Naive thymus-derived CD8-positive, alpha-beta T cell (primary cell): ENCODE measurements at places on chromosomes 5 and 9. TPM values are rescaled to one million over a fixed set of nuclear protein-coding genes. Genes with fewer than 3 reads are reported as not detected.
A peak's percentile ranks its signal among the peaks of the same experiment; 100 is the strongest.

GRCh38 chr5:55694152-55694830 lies 17.8 kb downstream of the SLC38A9 start:
- peak; percentile 6 for DNase-seq

GRCh38 chr5:171680485-171680884 lies 105.1 kb upstream of the SMIM23 start:
- DNase-seq, result no peak

DNA sequence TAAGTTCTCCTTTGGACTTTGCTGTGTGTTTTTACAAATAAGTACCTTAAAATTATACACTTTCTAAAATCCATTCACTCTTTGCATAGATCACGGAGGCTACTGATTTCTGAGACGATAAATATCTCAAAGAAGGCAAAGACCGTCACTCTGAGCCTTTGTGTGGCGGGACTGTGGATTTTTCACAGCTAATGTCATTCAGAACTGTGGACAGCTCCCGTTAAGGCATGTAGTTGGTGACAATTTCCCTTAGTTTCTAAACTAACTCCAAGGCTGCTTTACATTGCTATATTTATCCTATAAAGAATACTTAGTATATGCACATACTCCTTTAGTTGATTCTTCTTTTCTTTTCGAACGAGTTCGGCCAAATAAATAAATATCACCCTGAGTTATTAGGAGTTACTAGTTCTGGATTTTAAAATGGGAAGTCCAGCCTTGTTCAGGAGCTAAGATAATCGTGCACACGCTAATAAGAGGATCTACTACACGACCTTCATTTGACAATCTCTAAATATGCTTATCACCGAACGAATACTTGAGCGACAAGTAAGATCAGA lies 1.8 kb downstream of the HCN1 start:
- DNase-seq, result no peak

The ASPN gene
- total RNA-seq, result not detected

- DNase-seq, result no peak
Observed at GRCh38 chr5:169828385-169828784, 151.9 kb downstream of the INSYN2B start.

- DNase-seq, result no peak
Observed at GRCh38 chr9:68775003-68775730, 70.1 kb downstream of the PIP5K1B start.

DNA sequence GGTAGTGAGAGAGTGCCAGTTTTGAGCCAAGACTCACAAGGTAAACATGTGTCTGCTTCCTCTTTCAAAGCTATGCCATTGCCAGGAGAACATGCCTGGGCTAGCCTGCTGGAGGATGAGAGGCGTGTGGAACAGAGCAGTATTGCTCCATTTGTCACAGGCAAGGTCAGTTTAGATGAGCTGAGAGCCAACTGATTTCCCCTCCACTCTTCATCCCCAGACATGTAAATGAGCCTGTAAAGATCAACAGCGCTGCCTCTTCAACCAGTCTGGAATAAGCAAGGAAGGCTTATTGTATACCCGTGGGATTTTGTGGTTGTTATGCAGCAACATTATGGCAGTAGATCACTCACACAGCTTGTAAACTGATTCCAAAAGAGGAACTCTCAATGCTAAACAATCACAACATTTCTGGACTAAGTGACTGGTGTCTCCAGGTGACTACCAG lies 8.2 kb upstream of the GDNF start:
- DNase-seq, result no peak

DNA sequence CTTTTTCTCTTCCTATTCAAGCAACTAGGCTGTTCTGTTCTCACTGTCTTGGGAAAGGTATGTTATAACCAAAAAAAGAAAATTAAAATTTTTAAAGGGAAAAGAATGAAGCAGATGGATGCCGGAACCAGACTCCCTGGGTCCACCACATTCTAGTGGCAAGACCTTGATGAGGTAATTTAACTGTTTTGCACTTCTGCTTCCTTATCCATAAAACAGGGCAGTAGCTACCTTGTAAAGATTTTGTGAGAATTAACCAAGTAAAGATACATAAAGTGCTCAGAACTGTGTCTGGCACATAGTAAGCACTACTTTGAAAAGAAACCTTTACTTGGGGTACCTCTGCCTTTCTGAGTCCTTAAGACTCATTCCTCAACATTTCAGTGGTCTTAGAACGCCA lies 17.0 kb downstream of the EPB41L4B start:
- no peak for DNase-seq

The HAPLN1 gene
- not detected for total RNA-seq

The PRRX2 gene
- total RNA-seq, result not detected

The SLC9A3 gene
- 2.4 TPM for total RNA-seq

The ZNF366 gene
- not detected for total RNA-seq

GRCh38 chr9:129888293-129889121 lies 53.2 kb downstream of the USP20 start:
- DNase-seq, result peak; percentile 97

GRCh38 chr9:98375138-98375726 lies 119.8 kb upstream of the TBC1D2 start:
- no peak for DNase-seq

The LPAR1 gene
- total RNA-seq, result not detected

- no peak for DNase-seq
Observed at GRCh38 chr5:154840435-154841272, 9.7 kb downstream of the FAXDC2 start.

The GFPT2 gene
- total RNA-seq, result 0.52 TPM

DNA sequence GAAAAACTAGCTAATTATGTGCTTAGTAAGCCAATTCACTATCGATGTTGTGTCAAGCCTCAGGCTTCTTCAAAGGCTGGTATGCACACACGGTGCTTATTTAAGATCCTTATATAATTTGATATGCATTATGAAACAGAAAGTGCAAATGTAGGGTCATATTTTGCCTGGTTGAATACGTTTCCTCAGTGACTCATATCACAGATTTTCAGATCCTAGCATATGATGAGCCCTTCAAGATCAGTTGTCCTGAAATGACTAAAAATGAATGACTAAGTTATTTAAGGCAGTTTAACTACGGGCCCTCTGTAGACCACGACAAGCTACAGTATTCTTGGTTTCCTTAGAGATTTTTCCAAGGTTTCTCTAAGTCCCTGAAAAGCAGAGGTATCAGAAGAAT lies 778.3 kb downstream of the PRELID2 start:
- DNase-seq, result no peak

The CD72 gene
- 7.8 TPM for total RNA-seq

DNA sequence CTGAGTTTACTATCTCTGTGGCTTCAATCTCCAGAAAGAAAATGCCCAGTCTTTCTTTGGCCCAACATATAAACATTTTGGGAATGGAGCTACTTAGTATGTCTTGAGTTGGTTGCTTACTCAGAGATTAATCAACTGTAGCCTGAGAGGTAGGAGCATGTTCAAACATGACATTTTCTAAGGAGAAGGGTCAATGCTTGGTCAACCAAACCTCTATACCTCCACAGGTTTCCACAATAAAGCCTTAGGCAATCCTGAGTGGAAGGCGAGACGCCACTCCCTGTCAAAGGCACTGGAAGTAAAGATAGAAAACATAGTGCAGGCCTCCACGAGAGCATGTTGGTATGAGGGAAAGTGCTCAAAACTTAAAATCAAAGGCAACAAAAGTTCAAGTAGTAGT lies 411.4 kb downstream of the KCTD16 start:
- DNase-seq, result no peak

- DNase-seq, result no peak
Observed at GRCh38 chr9:29336281-29336680, 1763.0 kb upstream of the C9orf72 start.

DNA sequence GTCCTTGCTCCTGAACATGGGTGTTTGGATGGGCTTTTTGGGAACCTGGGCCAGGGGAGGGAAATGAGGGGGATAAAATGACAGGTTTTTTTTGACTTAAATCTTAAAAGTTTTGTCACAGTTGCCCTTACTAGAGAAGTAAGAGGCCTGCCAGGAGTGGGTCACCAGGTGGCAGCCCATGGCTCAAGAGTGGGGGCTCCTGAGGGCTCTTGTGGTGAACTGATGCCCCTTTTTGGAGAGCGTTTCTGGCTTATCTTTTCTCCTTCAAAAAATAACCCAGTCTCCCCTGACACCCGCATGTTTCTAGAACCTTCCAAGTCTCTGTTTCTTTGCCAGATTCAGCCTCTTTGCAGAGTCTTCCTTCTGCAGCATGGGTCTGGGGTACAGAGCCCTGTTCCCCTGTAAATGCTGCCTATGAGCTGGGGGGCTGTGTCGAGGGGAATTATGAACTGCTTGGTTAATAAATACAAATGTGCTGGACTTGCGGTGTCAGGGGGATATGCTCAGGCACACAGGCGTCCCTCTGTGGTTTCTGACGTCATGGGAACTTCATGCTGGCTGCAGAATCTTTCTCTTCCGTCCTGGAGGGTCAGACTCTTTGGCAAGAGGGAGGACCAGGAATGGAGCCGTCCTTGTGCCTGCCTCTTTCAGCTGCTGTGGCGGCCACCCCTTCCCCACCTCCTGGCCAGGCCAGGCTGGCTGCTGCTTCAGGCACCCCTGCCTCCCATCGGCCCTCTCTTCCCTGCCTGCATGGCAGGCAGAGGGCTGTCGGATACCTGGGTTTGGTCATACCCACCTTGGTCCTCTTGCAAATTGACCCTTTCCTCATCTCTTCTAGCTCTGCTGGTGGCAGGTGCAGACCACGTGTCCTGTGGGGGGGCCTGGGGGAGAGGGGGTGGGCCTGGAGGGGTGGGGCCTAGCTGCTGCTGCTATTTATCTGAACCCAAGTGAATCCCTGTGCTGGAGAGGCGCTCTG lies 30.1 kb downstream of the PTPA start:
- no peak for DNase-seq

GRCh38 chr5:126395198-126395597 lies 28.0 kb upstream of the GRAMD2B start:
- DNase-seq, result no peak

The SLC6A19 gene
- not detected for total RNA-seq

GRCh38 chr9:131610231-131610761 lies 65.0 kb downstream of the PRRT1B start:
- no peak for DNase-seq

DNA sequence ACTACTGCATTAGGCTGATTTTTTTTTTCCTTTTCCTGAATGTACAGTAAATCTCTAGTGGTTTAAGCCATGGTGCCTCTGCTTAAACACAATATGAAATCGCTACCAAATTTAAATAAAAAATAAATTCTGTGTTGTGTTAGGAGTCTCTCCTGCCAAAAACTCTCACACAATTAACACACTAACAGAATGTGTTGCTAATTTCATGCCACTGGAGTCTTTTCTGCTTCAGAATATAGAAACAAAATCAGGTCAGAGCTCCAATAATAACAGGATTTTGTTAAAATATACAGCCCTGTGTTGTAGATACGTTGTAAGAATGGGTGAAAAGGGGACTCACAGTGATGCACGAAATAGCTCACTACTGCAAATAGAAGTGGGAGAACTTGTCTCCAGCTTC lies 398.8 kb downstream of the ZSWIM6 start:
- DNase-seq, result no peak

The DNM1 gene
- total RNA-seq, result 1.1 TPM

GRCh38 chr5:159071382-159071781 lies 28.3 kb downstream of the EBF1 start:
- DNase-seq, result no peak

- DNase-seq, result no peak
Observed at GRCh38 chr9:16029046-16029615, 476.3 kb downstream of the CCDC171 start.

The CARTPT gene
- not detected for total RNA-seq

- DNase-seq, result no peak
Observed at GRCh38 chr9:129351058-129351641, 173.1 kb upstream of the IER5L start.

DNA sequence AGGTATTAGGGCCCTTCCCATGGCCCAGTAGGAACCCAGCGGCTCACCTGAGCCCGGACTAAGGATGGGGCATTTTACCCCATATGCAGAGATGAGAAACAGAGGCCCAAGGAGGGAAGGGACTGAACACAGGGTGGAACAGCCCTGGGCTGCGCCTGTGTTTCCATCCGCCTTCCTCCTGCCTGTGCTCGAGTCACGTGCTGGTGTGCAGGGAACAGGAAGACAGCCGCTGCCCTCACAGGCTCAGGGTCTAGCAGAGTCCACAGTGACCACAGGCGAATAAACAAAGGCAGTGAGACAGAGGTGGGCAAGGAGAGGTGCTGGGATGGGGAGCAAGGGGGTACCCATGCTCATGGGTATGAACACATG lies 129.4 kb downstream of the C9orf50 start:
- no peak for DNase-seq

DNA sequence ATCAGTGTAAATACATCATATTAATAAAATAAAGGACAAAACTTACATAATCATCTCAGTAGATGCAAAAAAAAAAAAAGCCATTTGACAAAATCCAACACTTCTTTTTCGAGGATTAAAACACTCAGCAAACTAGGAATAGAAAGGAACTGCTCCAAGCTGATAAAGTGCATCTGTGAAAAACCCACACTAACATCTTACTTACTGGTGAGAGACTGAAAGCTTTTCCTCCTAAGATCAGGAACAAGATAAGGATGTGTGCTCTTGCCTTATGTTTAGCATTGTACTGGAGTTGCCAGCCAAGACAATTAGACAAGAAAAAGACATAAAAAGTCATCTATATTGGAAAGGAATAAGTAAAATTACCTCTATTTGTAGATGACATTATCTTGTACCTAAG lies 120.2 kb upstream of the SAP30L start:
- no peak for DNase-seq

The ALAD gene
- total RNA-seq, result 45.7 TPM

- peak; percentile 25 for DNase-seq
Observed at GRCh38 chr5:73233053-73233460, 60.1 kb downstream of the TMEM174 start.

GRCh38 chr5:132291026-132291425 lies 3.2 kb upstream of the SLC22A4 start:
- no peak for DNase-seq

GRCh38 chr9:99828417-99829176 lies 6.9 kb downstream of the NR4A3 start:
- no peak for DNase-seq

- no peak for DNase-seq
Observed at GRCh38 chr5:82244854-82245635, 33.1 kb downstream of the RPS23 start.

- DNase-seq, result no peak
Observed at GRCh38 chr5:179731791-179732411, 721 bp upstream of the MAML1 start.

GRCh38 chr5:163362840-163363371 lies 74.5 kb upstream of the CCNG1 start:
- no peak for DNase-seq

The SCGB3A2 gene
- total RNA-seq, result not detected

The DPYSL3 gene
- not detected for total RNA-seq

DNA sequence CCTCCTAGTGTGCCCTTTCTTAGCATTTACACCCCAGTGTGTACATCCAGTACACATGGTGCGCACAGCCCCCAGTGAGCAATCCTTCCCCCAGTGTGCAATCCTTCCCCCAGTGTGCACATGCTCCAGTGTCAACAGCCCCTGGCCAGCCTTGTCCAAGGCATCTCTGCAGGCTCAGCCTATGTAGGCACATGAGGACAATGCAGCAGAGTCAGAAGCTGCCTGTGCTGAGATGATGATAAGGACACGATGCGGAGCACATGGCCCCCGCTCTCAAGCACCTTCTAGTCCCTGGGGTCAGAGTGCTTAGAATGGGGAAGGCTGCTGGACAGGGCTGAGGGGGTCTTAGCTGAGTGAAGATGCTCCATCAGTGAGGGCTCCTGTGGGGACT lies 69.8 kb downstream of the GADD45G start:
- DNase-seq, result no peak

The ECM2 gene
- total RNA-seq, result not detected
